ENCODE measurements at places on chromosomes 1 and 21. TPM values are rescaled to one million over a fixed set of nuclear protein-coding genes. Genes with fewer than 3 reads are reported as not detected.

Gene HCRTR1
- not detected for total RNA-seq

Gene PATJ
- total RNA-seq = 26.8 TPM

Gene GUCA2A
- not detected for total RNA-seq

Gene NBPF11
- total RNA-seq = 16.3 TPM

Gene ZNF593OS
- not detected for total RNA-seq

Gene RGS4
- 0.83 TPM for total RNA-seq

Gene TEX38
- 0.45 TPM for total RNA-seq

Gene ADAMTS1
- 212 TPM for total RNA-seq

Gene PLA2G2D
- total RNA-seq = not detected

DNA sequence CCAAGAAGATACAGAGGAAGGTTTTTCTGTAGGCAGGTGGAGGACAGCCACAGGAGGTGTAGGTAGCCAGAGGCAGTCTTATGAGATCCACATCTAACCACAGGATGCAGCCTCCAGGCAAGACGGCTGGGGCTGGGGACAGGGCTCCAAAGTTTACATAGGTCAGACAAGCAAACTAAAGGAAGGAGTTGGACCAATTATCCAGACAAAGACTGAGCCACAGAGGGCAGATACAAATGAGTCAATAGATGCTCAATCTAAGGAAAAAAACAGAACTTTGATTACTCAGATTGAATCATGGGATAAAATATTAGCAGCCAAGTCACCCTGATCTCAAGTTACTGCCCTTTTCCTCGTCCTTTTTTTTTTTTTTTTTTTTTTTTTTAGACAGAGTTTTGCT is 91.6 kb downstream of the RGS7 start:
- no peak for DNase-seq

GRCh38 chr1:157697781-157698569 is 2.6 kb downstream of the FCRL3 start:
- no peak for DNase-seq

DNA sequence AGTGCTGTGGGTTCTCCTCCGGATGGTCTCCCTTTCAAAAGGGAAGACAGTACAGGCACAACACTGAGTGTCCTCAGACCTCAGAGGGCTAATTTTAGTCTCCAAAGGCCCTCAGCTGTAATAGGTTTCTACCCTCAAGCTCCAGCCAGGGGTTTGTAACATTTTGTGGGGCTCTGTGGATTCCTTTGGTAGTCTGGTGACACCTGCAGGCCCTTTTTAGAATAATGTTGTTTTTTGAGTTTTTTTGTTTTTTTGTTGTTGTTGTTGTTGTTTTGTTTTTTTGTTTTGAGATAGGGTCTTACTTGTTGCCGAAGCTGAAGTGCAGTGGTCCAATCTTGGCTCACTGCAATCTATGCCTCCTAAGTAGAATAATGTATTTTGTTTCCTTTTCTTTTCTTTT is 15.0 kb upstream of the TMEM201 start:
- no peak for DNase-seq

- no peak for DNase-seq
These were observed 24.9 kb downstream of the LDLRAP1 start for GRCh38 chr1:25568090-25568833.

DNA sequence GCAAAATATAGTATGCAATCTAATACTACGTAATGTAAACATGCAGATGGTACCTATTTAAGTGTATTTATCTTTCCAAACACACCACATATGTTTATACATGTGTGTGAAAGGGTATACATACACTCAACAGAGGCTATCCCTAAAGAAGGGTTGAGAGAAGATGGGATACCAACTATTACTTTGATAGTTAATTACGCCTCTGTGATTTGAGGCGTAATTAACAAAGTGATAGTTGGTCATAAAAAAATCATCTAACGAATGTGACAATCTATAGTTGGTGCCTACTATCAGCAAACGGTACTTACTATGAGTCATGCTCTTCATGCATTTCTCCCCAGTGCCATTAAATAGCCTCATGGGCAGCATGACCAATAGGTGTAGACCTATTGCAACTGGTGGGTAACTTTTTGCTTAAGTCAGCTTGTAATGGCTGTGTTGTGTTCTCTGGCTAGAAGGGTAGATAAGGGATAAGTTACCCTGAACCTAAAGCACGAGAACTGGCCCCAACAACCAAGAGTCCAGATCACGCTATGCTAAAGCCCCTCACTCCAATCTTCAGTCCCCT is 15.3 kb downstream of the RCAN1 start:
- DNase-seq = no peak

- no peak for DNase-seq
These were observed 29.4 kb downstream of the MIER1 start for GRCh38 chr1:66954208-66954607.

DNA sequence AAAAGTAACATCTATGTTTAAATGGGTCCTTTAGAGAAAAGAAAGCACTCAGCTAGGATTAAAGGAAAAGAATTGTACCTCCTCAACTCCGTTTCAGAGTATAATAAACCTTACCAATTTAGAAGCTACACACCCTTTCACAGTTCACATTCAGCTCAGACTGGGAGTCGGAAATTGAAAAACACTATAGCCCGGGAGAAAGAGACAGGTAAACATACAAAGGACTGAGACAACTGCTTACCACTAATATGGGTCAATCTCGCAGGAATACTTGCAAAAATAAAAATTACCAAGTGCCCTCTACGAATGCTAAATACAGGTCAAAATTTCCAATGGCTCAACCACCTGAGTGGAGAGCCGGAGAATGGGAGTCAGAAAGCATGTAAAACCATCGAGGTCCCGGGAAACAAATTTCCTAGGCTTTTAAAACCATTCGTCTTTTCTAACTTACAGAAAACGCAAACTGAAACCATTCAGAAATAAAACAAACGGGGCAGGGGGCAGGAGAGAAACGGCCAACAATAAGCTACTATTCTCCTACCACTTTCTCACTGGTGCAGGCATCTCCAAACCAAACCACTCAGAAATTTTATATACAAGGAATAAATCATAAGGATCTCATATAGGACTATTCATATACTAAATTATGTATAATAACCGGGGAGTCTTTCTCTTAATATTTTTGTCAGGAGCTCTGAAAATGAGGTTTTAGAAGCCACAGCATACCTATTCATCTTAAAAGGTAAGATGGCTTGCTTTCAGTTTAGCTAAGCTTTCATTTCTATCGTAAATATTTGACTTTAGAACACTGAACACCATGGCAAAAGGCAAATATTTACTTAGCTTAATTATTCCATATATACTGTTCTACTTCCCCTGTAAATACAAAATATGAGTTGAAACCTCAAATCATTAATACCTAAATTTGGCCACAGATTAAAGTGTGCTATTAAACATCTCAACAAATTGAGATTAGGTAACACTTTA is 136.5 kb downstream of the RERE start:
- no peak for DNase-seq

DNA sequence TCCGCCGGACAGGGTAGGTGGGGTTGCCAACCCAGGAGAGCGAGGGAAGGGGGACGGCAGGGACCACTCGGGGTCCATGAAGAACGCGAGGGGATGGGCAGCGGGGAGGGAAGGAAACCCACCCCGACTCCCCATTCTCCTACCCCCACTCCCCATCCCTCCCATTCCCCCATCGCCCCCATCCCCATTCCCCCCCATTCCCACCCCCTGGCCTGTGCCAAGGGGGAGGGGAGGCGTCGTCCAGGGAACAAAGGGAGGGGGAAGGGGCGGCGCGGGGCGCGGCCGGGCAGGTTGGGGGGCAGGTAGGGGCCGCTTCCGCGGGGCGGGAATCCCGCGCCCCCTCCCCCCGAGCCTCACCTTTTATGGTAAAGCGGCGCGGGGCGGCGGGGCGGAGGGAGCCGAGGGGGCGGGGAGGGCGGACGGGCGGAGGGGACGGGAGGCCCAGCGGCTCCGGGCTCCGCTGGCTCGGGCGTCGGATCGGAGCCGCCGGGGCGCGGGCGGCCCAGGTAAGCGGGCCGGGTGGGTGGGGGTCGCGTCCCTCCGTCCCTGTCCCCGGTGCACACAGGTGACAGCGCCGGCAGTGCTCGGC is at the start of gene FBLIM1:
Gene FBLIM1 (plus strand): TSS at position 453 of the 589 bp plus-strand sequence. CDS start 6,189 bp downstream, outside the sequence.
- peak; percentile 72 for DNase-seq

- no peak for DNase-seq
These were observed 115.5 kb downstream of the RERE start for GRCh38 chr1:8701794-8702471.

DNA sequence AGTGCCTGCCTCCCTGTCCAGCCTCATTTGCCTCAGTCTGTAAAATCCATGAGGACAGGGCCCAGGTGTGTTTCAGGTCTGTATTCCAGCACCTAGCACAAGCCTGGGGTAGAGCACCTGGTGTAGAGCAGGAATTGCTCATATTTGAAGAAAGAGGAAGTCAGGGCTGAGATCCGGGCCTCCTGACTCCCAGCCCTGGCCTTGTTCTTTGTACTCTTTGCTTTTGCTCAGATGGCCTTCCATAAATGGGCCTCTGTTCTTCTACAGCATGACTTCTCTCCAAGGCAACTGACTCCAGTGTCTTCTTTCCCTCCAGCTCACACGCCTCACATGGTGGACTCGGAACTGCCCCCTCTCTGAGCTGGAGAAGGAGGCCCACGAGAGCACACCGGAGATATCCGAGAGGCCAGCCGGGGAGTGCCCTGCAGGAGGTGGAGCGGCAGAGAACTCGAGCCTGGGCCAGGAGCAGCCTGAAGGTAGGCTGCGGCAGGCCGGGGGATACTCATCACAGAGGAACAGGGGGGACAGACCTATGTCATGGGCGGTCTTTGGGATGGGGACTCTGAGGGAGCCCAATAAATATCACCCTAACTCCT is 19.7 kb downstream of the SLC5A9 start:
- DNase-seq = no peak

DNA sequence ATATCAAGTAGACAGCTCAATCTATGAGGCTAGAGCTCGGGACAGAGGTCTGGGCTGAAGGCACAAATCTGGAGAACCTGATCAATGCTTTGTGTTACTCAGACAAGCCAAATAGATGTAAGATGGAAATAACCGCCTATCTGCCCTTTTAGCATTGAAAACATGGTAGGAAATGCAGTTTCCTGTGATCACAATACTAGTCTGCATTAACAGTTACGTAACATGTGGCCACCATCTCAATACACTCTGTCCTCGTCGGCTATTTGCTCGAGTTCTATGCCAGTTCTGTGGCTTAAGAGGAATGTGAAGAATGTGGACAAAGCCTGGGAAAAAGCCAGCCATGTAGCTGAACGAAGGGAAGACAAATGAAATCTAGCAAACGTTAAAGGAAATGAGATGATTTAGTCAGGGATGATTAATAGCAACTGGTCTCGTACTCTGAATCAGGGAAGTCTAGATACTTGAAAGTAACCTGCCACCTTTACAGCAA is 73.3 kb downstream of the HSF2BP start:
- no peak for DNase-seq

DNA sequence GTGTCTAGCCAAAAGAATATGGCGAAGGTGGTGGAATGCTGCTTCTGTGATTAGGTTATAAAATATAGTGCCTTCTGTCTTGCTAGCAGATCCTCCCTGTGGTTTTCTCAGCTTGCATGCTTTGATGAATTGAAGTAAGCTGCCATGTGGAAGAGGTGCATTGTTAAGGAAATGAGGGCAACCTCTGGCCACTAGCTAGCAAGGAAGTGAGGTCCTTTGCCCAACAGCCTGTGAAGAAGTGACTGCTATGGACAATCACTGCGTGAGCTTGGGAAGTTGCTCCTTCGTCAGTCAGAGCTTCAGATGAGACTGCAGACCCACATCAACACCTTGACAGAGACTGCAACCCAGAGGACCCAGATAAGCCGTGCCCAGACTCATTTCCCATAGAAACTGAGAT is 109.4 kb downstream of the GIPC2 start:
- no peak for DNase-seq

GRCh38 chr21:42164818-42165217 is 54.1 kb upstream of the ABCG1 start:
- no peak for DNase-seq

DNA sequence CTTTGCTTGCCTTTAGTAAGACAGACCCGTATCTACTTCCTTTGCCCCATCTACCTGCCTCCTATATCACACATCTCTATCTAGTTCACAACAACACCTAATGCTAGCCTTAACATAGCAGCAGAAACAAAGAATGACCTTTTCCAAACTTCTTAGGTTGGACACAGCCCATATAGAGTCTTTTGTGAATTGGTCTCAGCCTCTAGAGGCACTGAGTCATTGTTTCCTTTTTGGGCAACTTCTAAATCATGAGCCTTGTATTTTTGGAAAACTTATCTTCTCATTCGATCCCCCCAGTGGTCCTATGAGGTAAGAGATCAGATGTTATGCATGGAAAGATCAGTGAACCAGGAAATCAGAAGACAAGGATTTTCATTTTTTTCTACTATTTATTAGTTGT is 679.4 kb upstream of the USP24 start:
- no peak for DNase-seq

GRCh38 chr1:111729946-111730681 is 9.1 kb downstream of the INKA2 start:
- no peak for DNase-seq

DNA sequence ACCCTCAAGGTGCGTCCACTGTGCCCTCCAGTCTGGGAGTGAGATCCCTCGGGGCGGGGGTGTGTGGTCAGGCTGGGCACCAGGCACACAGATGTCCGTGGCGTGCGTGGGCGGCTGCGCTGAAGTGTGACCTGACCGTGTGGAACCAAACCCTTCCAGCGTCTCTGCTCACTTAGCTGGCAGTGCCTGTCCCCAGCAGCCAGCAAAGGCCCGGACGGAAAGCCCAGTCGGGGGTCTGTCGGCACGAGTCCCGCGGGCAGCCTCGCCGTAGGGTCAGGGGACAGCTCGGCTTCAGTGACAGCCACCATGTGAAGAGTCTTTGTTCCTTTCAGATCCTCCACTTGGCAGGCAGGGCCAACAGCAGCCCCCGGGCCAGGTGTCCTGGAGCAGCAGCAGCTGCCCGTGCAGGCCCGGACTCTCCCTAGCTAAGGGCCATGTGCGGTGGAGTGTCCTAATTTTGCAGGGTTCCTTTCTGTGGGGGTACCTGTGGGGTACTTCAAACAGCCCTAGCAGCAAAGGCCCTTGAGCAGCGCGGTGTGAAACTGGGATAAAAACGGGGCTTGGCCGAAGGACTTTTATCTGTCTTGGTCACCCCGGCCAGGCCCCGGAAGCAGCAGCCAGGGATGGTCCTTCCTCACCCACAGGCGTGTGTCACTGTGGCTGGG is 11.6 kb downstream of the TTLL10 start:
- DNase-seq = no peak

- no peak for DNase-seq
These were observed 214.9 kb downstream of the TOMM20 start for GRCh38 chr1:234913771-234914170.

GRCh38 chr1:13725714-13726175 is 25.8 kb downstream of the PRDM2 start:
- DNase-seq = no peak

- DNase-seq = no peak
These were observed 85.6 kb upstream of the SNX7 start for GRCh38 chr1:98575955-98576354.

All from ovary (tissue), 10 donors.